Stomach (tissue), 19 donors: ENCODE measurements at places on chromosomes 7 and 10. TPM values are rescaled to one million over a fixed set of nuclear protein-coding genes. Genes with fewer than 3 reads are reported as not detected.

LRRN3 gene
- total RNA-seq: not detected

SLC16A12 gene
- not detected for total RNA-seq

DNA sequence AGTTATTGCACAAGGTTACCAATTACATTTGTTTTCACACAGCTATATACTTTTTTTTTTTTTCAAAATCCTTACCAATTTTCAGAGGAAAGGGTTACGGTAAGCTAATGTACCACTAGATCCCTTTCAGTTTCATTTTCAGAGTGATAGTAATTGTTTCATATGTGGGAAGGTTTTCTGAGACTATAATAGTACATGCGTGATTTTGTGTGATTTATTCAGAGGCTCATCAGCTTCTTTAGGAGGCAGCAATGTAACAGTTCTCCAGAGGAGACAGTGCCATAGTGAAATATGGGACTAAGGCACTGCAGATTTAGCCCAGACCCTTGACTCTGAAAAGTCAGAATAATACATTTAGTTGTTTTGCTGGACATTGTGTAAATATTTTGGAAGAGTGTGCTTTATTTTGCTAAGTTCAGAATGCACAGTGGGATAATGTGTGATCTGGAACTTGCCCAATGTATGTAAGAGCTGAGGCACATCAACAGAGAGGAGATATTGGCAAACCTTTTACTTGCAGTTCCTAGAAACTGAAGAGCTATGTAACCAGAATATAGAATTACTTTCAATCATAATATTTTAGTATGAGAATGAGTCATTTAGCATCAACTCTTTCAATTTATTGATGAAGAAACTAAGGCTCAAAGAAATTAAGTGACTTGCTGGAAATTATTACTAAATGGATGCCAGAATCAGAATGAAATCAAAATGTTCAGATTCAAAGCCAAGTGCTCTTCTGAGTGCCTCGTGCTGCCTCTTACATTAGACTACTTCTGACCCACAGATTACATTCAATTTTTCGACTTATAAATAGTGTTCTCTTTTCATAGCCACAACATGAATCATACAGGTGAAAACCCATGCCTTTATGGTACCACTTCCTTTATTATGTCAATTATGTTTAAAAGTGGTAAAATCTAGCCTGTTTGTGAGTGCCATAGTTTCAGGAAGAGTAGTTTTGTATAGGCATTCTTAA is 207.7 kb upstream of the TEX47 start:
- DNase-seq: peak; percentile 50

GRCh38 chr7:112701456-112701855 is 88.7 kb downstream of the TMEM168 start:
- no peak for DNase-seq

GRCh38 chr7:139771001-139771956 is 6.5 kb downstream of the HIPK2 start:
- no peak for DNase-seq
